ENCODE measurements at places on chromosomes 11 and 22. TPM values are rescaled to one million over a fixed set of nuclear protein-coding genes. Genes with fewer than 3 reads are reported as not detected.

The PDGFB gene
- total RNA-seq = 6.5 TPM

The HBG2 gene
- total RNA-seq = not detected

The KCNJ11 gene
- total RNA-seq = 1.3 TPM

The TEX54 gene
- total RNA-seq = not detected

The SLC25A17 gene
- total RNA-seq = 16.0 TPM

The LRFN4 gene
- 21.5 TPM for total RNA-seq

The BACE1 gene
- total RNA-seq = 24.3 TPM

The PATE2 gene
- total RNA-seq = not detected

The SORL1 gene
- 4.2 TPM for total RNA-seq

The TMPRSS13 gene
- total RNA-seq = 0.22 TPM

The MFRP gene
- not detected for total RNA-seq

The MS4A15 gene
- not detected for total RNA-seq

The VSTM5 gene
- total RNA-seq = not detected

The OR6M1 gene
- not detected for total RNA-seq

The MRPL40 gene
- 21.8 TPM for total RNA-seq

The MS4A14 gene
- 32.3 TPM for total RNA-seq

The FADS1 gene
- total RNA-seq = 21.1 TPM

The OR52I1 gene
- total RNA-seq = not detected

The OR5P2 gene
- not detected for total RNA-seq

The MS4A6E gene
- 2.1 TPM for total RNA-seq

The PKNOX2 gene
- total RNA-seq = 1.8 TPM

The OOSP1 gene
- not detected for total RNA-seq

The SMIM35 gene
- not detected for total RNA-seq

The OVOL1 gene
- 0.34 TPM for total RNA-seq

The CCDC116 gene
- total RNA-seq = not detected

The ABCG4 gene
- not detected for total RNA-seq

The WT1 gene
- total RNA-seq = not detected

The IFITM10 gene
- total RNA-seq = 1.1 TPM

The UPK2 gene
- total RNA-seq = not detected

The RIC8A gene
- 46.5 TPM for total RNA-seq

The EXPH5 gene
- total RNA-seq = 3.1 TPM

The CDC42BPG gene
- total RNA-seq = 0.17 TPM

The CCDC73 gene
- not detected for total RNA-seq

The SYT8 gene
- not detected for total RNA-seq

The NOX4 gene
- total RNA-seq = 25.2 TPM

The RPLP2 gene
- 1,481 TPM for total RNA-seq

The CHEK2 gene
- 14.4 TPM for total RNA-seq

The BAIAP2L2 gene
- 0.85 TPM for total RNA-seq

The DSCAML1 gene
- total RNA-seq = not detected
